ENCODE measurements at places on chromosomes 5 and 9.

DNA sequence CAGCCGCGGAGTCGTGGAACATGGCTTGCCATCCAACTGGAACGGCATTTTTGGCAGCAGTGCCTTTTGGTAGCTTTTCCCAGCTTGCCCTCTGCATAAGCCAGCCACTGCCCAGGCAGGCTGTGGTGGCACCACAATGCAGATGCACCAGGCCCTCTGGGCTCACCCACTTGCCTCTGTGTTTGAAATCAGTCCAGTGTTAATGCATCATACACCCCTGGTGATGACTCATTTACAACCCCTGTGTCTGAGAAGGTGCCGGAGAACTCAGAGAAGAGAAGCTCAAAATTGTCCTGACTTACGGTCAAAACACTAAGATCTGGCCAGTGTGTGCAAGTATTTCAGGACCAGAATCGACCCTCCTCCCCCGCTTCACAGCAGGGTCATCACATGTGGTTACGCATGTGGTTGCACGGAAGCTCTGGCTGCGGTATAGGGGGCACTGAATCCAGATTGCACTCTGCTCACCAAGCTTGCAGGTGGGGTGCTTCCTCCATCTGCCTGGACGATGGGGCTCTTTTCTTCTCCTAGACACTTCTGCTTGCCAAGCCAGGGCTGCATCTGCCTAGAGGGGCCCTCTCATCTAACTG lies 66.5 kb upstream of the SMIM15 start:
- no peak for DNase-seq

- DNase-seq, result no peak
Measured at GRCh38 chr5:122908108-122908507, 62.7 kb downstream of the SNX24 start.

DNA sequence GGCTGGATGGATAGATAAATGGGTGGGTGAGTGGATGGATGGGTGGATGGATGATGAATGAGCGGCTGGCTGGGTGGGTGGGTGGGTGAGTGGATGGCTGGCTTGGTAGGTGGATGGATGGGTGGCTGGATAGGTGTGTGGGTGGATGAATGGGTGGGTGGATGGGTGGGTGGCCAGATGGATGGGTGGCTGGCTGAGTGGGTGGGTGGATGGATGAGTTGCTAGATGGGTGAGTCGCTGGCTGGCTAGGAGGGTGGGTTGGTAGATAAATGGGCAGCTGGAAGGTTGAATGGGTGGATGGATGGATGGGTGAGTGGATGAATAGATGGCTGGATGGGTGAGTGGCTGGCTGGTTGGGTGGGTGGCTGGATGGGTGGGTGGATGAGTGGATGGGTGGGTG lies 27.9 kb upstream of the CEP72 start:
- no peak for DNase-seq

- DNase-seq, result no peak
Measured at GRCh38 chr9:19145881-19146280, 18.6 kb upstream of the PLIN2 start.

DNA sequence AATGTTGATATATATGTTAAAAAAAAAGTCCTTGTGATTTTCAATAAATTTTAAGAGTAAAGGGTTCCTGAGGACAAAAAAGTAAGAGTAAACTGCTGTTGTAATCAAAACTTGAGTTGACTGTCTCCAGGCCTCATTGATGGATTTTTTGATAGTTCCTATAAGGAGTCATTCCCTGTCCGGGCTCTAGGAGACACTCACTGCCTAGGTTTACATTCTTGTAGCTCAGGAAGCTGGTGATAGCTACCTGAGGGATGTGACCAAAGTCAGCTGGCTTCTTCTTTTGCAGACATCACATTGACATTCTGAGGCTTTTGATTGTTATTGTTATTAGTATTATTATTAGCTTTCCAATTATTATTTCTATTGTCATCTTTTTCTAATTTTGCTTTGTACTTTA lies 116.5 kb upstream of the FBXL7 start:
- DNase-seq, result no peak

- no peak for DNase-seq
Measured at GRCh38 chr5:166436872-166437271, 1854.6 kb upstream of the WWC1 start.

- DNase-seq, result no peak
Measured at GRCh38 chr9:81598123-81598497, 91.2 kb downstream of the TLE1 start.

DNA sequence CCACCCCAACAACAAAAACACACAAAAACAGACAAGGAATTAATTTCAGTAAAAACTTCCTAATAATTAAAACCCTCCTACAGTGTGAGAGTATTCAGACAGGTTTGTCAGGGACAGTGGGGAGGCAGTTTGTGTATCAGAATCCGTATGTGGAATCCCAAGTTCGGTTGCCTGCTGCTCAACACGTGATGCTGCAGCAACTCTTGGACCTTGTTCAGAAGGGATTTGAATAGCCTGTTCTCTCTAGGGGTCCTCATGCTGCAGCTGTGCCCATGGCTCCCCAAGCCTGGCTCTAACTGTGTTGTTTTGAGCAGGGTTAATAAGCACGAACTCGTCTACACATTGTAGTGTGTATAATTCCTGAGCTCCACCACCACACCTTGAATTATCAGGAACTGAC lies 28.7 kb downstream of the TLE4 start:
- DNase-seq, result no peak

GRCh38 chr5:135236908-135237747 lies 161.9 kb downstream of the MACROH2A1 start:
- DNase-seq, result no peak

DNA sequence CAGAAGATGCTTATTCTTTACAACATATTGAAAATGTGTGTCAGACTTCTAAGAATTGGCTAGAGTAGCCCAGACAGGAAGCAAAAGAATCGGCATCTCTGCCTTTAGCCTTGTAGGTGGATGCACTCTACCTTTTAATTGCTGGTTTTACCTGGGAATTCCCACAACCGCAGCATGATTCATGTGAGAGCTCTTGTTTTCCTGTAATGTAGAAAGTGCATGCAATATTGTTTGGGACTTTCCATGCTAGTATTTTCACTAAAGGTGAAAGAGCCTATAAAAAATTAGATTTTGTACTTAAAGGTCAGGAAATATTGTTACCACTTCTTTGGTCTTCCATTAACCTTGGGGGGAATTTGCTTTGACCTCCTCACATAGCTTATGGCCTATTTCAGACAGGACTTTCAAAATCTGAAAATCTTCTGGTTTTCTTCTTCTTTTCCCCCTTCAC lies 89.8 kb downstream of the NTRK2 start:
- no peak for DNase-seq

- DNase-seq, result no peak
Measured at GRCh38 chr5:122864400-122864799, 19.0 kb downstream of the SNX24 start.

DNA sequence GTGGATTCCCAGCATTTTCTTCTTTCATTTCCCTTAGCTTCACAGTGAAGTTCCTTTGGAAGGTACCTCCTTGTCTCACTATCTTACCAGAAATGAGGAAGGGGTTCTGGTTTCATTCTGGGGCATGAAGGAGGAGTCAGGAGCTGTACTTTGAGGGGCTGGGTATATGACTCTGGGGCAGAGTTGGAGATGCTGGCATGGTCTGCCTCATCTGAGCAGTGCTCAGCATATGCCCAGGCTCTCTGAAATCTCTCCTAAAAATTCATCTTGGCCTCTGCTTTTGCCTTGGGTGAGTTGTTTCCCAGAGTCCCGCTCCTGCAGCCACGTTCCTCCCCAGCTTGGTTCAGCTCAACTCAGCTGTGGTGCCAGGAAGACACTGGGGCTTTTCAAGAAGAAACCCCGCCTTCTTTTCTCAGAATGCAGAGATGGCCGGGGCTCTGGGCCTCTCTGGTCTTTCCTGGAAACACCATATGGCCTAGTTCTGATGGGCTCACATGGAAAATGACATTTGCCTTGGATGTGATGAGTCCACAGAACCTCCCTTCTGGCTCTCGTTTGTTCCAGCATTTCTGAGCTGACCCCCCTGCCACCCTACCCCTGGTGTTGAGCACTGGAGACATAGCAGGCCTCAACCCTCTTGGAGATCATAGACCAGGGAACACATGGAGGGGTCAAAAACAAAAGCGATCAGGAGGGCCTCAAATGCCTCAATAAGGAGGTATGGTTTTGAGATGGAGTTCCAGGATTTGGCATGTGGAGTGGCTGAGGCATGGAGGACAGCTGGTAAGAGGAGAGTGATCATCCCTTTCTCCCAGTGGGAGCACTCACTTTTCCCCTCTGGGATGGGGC lies 12.0 kb upstream of the TGFBR1 start:
- no peak for DNase-seq

DNA sequence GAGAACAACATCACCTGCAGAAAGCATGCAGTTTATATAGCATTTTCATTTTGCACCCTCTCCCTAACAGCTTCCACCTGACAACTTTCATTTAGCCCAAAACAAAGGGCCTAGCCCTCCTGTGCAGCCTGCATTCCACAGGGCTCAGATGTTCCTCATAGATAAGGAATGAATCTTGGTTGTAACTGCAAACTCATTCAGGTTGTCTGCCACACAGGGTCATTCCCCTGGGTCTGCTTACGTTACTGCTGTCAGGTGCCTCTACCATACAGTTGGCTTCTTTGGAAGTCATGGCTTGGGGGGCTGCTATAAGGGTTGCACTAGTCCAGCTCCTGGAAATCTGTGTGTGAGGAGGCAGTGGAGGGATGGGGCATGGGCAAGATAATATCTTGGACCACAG lies 2.7 kb upstream of the DCP2 start:
- DNase-seq, result no peak

- DNase-seq, result no peak
Measured at GRCh38 chr9:99400184-99400731, 178.2 kb downstream of the SEC61B start.

DNA sequence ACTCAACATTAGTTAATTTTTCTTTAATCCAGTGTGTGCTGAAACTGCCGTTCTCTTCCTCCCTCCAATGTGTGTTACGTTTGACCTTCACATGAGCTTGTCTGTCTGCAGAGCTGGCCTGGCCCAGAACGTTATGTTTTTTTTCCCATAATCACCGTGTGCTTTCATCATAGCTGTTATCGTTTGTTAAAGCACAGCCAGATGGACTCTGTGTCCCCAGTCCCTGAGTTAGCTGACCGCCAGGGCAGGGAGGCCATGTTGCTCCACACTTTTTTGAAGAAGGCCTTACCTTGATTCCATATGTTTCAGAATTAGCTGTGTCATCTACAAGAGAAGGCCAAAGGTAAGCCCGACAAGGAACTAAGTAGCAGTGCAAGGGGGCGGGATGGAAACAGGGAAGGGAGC lies 55.7 kb downstream of the HSD17B3 start:
- DNase-seq, result no peak

GRCh38 chr9:89046832-89047231 lies 55.6 kb downstream of the S1PR3 start:
- DNase-seq, result no peak

- no peak for DNase-seq
Measured at GRCh38 chr9:91119679-91120078, 242.0 kb downstream of the AUH start.

Data from HEK293T (cell line).